Left renal pelvis (tissue), 4 donors: ENCODE measurements at places on chromosomes 2 and 18.

DNA sequence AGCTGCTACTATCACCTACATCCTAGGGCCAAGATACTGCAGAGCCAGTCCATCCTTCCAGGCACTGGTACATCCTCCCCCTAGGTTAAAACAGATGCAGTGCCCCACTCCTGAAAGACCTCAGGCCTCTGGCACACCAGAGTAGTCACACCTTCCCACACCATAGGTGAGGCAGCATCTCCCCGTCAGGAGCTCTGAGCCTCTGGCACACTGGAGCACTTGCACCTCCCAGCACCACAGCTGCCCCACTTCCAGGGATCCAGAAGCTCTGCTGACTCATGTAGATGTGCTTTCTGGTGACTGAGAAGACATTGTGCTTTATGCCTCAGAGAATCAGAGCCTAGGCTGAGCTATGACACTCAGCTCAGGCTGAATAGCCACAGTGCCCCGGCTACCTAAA lies 138.4 kb upstream of the COL3A1 start:
- no peak for DNase-seq

DNA sequence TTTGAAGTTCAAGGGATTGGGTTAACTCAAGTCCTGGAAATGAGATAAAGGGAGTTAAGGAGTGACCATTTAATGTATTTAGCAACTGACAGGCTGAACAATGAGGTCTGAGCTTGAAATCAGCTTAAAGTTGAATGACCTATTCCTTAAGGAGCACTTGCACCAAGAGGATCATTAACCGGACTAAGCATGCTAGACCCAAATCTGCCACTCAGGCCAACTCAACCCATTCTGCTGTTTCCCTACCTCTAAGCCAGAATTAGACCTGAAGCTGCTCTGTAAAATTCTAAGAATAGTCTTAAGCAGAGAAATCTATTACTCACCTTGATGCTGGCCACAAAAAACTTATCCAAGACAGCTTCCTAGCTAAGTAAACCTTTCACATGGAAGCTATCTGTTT lies 59.8 kb downstream of the SPRED2 start:
- no peak for DNase-seq

DNA sequence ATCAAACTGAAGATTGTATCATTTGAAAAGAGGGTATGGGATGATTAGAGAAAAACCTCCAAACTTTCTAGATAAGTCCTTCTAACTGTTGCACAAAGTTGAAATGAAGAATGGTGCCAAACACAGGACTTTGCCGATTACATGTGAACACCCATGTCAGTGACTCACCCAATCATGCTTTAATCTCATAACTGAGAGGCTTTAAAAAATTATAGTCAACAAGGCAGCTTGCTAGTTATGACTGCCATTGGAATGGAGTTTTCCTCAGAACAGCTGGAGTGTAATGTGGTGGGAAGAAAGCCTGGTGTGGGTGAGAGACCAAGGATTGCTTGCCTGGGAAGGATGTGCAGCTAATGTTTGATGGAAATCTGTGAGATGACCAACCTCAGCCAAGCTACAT lies 98.2 kb upstream of the ALPP start:
- no peak for DNase-seq

DNA sequence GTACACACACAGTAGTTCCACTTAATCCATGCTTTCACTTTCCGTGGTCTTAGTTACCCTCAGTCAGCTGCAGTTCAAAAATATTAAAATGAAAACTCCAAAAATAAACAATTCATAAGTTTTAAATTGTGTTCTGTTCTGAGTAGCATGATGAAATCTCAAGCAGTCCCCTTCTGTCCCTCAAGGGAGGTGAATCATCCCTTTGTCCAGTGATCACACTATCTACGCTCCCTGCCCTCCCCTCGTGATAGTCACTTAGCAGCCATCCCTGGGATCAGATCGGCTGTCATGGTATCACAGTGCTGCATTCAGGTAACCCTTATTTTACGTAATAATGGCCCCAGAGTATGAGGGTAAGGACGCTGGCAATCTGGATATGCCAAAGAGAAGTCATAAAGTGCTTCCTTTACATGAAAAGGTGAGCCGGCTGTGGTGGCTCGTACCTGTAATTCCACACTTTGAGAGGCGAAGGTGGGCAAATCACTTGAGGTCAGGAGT lies 5.8 kb upstream of the RTN4 start:
- no peak for DNase-seq

- DNase-seq, result no peak
Measured at GRCh38 chr2:120794716-120795115, 59.0 kb downstream of the GLI2 start.
